ENCODE measurements at places on chromosomes 6 and 20. TPM values are rescaled to one million over a fixed set of nuclear protein-coding genes. Genes with fewer than 3 reads are reported as not detected.

Gene PSMB8
- total RNA-seq = 19.6 TPM

Gene FERMT1
- 19.4 TPM for total RNA-seq

Gene CLDN20
- total RNA-seq = not detected

Gene PTPRT
- total RNA-seq = not detected

Gene CCDC170
- total RNA-seq = 0.10 TPM

Gene PAX1
- not detected for total RNA-seq

Gene TSBP1
- not detected for total RNA-seq

Gene DEFB124
- total RNA-seq = not detected

Gene ZNF318
- total RNA-seq = 5.6 TPM

Gene BPIFB2
- total RNA-seq = not detected

Gene HLA-DPB1
- total RNA-seq = not detected

Gene PCNA
- 433 TPM for total RNA-seq

Gene TPX2
- total RNA-seq = 117 TPM

Gene ARMC2
- total RNA-seq = 1.9 TPM

Gene LST1
- 0.37 TPM for total RNA-seq

Gene SCRT2
- total RNA-seq = not detected

Gene BPIFA1
- not detected for total RNA-seq

Gene MACROD2
- total RNA-seq = 1.1 TPM

Gene CPXM1
- total RNA-seq = not detected

Gene LRRC73
- 1.2 TPM for total RNA-seq

Gene SCUBE3
- 0.05 TPM for total RNA-seq

Gene FUT9
- not detected for total RNA-seq

Gene ZNF831
- total RNA-seq = not detected

Gene TRAM2
- total RNA-seq = 19.6 TPM

Gene IL20RA
- total RNA-seq = not detected

Gene PPIL6
- 2.4 TPM for total RNA-seq

Gene TGM6
- total RNA-seq = not detected

Gene DNAH8
- total RNA-seq = not detected

Gene VSX1
- total RNA-seq = 0.56 TPM

Gene CABLES2
- total RNA-seq = 5.1 TPM

Gene CCR6
- total RNA-seq = not detected

Gene LY6G6C
- total RNA-seq = not detected

Gene NOX3
- not detected for total RNA-seq

Gene PRDM1
- total RNA-seq = 4.2 TPM

Gene LY6G6F
- not detected for total RNA-seq

Gene HTR1B
- total RNA-seq = not detected

Gene CRYBG1
- total RNA-seq = 0.55 TPM

Gene TFAP2A
- 18.7 TPM for total RNA-seq

Gene SYCP2L
- 2.8 TPM for total RNA-seq

Gene TRAPPC3L
- total RNA-seq = not detected

Gene PACRG
- not detected for total RNA-seq

Gene WASF1
- total RNA-seq = 14.6 TPM

Gene BEND6
- total RNA-seq = 0.96 TPM

Gene OGFR
- total RNA-seq = 45.6 TPM

Gene ULBP3
- total RNA-seq = 4.0 TPM

Gene SFTA2
- total RNA-seq = not detected

Gene PNPLA1
- total RNA-seq = not detected
